AG10803 (cell line): ENCODE measurements at places on chromosomes 5 and 9.

- DNase-seq: no peak
Measured at GRCh38 chr9:107161338-107161737, 121.7 kb upstream of the RAD23B start.

- no peak for DNase-seq
Measured at GRCh38 chr5:11334404-11334803, 569.8 kb downstream of the CTNND2 start.

DNA sequence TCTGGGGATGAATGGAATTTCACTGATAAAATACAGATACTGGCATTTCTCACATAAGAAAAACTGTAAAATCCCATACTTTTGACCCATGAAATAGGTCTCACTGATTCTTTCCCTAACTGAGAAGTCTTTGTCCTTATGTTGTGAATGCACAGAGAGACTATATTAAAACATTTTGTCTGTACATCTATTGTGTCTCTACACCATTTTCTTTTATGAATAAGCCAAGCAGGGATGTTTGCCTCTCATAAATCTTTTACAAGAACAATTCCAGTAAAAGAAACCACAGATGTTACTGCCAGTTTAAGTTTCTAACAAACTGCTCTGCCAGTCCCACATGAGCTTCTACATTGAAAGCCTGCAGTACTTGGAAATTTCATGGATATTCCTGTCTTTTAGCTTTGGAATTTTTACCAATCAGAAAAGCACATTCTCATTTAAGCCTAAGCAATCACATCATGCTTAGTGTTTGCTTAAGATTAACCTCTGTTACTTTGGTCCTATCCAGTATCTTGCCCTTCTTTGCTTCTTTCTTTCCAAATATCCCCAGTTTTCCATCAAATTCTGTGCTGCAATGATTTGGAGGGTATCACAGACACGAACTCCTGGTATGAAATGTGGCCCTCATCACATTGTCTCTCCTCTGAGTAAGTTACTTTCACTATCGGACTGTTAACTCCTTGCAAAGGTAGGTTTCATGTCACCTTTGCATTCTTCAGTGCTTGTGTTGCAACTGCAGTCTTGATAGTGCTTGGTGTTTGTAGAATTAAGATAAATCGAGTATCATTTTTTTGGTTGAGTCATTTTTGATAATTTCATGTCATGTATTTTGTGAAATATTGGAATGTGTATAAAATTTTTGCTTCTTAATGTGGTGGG is 415.1 kb upstream of the ADAMTSL1 start:
- no peak for DNase-seq

- DNase-seq: no peak
Measured at GRCh38 chr9:127754099-127755060, 19.3 kb upstream of the TOR2A start.

GRCh38 chr9:128103589-128103962 is 24.0 kb downstream of the PTGES2 start:
- DNase-seq: no peak

DNA sequence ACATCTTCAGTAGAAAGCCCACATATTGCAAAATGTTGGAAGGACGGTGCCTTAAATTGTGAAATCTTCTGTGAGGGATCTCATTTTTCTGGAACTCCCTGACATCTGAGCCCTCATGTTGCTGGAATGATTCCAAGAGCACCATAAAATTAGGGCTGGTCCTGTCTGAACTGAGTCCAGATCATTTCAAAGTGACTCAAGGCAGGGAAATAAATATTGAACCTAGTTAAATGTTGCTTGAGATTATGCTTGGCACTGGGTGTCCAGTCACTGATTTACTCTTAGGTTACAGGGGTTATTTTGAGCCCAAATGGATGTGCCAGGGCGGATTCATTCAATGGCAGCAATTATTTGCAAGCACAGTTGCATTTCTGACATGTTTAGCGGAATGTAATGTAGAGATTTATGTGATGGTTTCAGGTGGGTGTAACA is 437.0 kb downstream of the PIK3R1 start:
- DNase-seq: peak; percentile 74

GRCh38 chr9:126379661-126380360 is 53.2 kb downstream of the MVB12B start:
- no peak for DNase-seq

DNA sequence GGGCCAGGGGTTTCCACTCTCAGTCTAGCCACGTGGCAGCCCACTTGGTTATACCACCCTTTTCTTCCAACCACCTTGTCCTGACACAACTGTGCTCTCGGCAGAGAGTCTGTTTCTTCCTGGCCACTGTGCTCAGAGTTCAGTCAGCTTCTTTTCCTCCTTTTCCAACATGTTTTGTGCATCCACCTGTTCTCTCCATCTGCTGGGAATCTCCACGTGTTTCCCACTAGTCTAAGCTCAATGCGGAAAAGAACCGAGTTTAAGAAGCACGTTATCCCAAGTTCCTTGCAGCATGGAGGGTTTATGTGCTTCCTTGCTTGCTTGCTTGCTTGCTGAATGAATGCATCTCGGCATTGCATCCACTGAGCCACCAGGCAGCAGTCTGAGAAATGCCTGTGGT is 543.6 kb upstream of the DAP start:
- DNase-seq: no peak

DNA sequence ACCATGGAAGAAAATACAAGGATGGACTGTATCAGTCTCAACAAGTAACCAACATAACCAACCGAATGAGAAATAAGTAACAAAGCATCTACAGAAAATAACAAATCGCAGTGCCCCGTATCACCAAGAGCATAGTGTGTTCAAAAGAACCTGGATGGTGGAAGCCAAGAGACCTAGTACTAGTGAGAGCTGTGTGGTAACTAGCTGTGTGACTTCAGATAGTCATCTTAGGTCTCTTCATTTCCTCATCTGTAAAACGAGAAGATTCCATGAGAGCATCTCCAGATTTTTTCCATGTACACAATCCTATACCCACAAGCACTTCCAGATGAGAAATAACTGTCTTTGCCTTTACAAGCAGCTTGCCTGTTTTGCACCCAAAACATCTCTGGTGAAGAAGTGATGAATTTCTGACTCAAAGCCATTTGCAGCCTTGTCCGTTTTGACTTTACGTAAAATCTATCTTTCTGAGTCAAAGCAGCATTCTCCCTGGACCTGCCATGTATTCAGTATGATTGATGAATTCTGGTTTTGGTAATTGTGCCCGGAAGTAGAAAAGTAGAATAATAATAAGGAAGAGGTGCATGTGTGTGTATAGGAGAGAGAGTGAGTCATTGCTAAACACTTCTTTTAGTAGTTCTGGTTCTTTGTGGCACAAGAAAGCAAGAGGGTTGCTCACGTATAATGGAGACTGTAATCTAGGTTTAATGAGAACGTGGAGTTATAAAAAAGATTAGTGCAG is 41.0 kb downstream of the AOPEP start:
- peak; percentile 40 for DNase-seq

DNA sequence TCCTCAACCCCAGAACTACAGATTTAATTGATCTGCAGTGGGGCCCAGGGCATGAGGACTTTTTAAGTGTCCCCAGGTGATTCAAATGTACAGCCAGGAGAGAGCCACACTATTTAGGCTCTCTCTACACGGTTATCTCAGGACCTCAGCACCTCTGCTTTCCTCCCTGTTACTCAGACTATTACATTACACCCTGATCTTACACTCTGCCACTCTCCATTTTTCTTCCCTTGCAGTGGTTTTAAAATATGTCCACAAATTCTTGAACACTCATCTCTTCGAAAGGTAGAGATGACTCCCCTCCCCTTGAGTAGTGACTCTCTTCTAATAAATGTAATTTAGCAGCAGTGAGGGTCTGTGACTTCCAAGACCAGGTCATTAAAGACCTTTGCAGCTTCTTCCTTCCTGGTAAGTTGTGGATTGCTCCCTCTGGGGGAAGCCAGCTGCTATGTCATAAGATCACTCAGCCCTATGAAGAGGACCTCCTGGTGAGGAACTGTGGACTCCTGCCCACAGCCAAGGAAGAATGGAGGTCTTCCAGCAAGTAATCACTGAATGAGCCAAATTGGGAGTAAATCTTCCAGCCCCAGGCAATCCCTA is 87.5 kb upstream of the SSBP2 start:
- peak; percentile 56 for DNase-seq

DNA sequence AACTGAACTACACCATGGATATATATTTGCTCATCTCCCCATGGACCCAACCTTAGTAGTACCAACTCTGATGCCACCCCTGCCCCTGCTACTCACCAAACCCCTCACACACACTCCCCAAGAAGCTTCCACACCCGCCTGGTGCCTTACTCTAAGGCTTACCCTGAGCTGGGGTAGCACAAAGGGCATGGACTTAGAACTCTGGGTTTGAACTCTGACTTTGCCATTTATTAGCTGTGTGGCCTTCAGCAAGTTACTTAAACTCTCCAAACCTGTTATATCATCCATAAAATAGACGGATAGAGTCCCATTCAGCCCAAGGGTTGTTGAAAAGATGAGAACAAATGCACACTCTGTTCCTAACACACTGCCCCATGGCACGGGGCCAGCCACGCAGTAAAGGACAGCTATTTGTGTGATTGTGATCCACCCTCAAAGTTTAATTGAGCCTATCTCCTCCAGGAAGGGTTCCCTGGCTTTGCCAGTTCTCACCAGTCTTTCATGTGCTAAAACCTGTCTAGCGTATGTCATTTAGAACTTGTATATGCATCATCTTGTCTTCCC is 111.0 kb downstream of the KLHL3 start:
- no peak for DNase-seq

DNA sequence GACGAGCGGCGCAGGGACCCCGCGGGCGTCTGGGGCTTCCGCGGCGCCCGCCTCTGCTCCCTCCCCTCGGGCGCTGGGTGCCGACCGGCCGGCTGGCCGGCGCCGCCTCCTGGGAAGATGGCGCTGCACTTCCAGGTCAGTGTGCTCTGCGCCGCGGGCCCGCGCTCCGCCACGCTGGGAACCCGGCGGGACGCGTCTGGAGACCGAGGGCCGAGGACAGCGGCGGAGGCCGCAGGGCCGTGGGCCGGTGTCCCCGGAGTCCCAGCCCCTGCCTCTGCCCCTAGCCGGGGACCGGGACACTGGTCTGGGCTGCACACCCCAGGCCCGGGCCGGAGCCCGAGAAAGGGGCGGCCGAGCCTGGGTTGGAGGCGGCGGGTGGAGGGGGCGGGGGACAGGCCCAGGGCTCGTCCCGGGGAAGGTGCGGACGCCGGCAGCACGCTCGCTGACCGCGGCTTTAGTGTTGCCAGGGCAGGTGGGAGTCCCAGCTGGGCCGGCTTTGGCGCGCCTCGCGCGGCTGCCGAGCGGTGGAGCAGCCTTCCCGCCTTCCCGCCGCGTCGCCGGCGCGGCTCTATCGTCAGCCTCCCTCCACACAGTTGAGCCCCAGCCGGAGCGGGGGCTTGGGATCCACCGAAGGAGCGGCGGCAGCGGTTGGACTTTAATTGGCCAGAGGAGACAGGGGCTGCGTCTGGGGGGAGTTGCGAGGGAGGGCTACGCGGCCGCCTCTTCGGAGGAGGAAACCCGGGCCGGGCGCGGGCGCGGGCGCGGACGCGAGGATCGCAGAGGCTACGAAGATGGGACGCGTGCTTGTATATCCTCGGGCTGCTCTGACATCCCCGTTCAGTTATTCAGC is at the start of gene RANBP17:
TSS of gene RANBP17 (plus strand) at position 102 of the 850 bp plus-strand sequence.
- DNase-seq: peak; percentile 67

DNA sequence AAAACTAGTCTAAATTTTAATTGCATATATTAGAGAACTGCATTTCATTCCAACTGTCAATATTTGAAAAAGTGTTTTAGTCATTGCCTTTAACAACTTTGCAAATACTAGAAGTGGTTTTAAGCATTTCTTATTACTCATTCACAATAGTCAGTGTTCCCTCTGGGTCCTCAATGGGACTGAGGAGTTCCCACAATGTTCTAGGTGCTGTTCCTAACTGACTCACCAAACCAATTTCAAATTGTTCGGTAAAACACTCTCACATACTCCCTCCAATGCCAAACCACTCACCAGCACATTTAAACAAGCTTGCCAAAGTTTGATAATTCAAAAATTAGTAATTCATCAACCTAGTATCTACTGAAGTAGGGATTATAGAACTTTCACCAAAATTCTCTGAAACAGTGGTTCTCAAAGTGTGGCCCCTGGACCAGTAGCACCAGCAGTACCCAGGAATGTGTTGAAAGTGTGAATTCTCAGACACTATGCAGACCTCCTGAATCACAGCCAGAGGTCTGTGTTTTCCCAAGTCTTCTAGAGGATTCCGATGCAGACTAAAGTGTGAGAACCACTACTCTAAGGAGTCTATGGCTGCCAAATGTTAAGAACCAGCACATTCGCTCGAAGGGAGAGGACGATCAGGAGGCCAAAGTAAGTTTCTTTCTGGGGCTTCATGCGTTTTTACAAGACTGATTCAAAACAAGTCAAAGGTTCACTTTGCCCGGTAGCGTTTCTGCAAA is 72.8 kb downstream of the APBA1 start:
- DNase-seq: peak; percentile 26
